ENCODE measurements at places on chromosomes 6 and 20.

DNA sequence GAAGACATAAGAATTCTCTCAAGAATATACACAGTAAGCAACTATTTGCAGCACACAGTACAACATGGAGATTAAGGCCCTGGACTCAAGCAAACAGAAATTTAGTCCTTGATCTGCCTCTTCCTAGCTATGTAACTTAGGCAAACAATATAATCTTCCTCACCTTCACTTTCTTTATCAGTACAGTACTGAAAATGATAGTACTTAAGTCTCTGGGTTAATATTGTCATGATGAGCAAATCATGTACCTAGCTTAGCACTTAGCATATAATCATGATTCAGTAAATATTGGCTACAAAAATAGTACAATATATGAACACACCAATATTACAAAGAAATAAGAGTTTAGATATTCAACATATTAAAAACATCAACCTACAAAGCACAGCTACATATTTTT is 320.5 kb downstream of the HACE1 start:
- no peak for DNase-seq

DNA sequence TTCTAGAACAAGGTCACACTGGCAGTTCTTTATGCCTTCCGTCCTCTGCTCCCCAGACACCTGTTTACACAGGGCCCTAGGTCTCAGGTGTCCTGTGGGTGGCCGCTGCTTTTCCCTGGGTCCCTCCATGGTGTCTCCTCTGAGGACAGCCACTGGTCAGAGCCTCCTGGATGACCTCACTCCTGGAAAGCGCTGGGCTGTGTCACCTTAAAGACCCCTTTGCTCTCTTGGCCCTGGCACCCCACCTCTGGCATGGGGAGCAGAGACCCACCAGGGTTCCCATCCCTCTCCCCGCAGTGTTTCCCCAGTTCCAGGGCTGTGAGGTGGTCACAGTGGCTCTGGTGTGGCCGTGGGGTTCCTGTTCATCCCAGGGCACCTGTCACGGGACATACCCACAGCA is 33.9 kb downstream of the NTSR1 start:
- DNase-seq, result no peak

GRCh38 chr6:116251568-116252384 is 2.1 kb downstream of the TSPYL4 start:
- DNase-seq, result no peak

DNA sequence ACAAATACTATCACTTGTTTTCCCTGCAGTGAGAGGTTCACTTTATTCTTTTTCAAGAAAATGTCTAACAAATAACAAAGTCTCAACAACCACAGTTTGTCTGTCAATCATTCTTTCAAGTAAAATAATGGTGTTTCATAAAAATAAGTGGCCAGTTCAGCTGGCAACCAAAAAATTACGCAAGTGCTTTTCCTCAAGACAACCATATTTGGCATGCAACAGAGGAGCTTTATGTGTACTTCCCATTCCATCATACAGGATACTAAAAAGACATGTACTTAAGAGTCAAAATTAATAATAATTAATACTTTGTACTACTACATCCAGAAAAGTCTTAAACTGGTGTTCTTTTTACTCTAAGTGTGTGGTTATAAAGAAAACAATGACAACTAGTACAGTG is 34.6 kb downstream of the ATG5 start:
- DNase-seq, result no peak

- no peak for DNase-seq
Measured at GRCh38 chr20:63963784-63964301, 5.9 kb downstream of the ZNF512B start.

- peak; percentile 15 for DNase-seq
Measured at GRCh38 chr6:147507162-147508041, 1.1 kb upstream of the SAMD5 start.

- DNase-seq, result no peak
Measured at GRCh38 chr20:48822178-48822577, 5.6 kb downstream of the PREX1 start.

DNA sequence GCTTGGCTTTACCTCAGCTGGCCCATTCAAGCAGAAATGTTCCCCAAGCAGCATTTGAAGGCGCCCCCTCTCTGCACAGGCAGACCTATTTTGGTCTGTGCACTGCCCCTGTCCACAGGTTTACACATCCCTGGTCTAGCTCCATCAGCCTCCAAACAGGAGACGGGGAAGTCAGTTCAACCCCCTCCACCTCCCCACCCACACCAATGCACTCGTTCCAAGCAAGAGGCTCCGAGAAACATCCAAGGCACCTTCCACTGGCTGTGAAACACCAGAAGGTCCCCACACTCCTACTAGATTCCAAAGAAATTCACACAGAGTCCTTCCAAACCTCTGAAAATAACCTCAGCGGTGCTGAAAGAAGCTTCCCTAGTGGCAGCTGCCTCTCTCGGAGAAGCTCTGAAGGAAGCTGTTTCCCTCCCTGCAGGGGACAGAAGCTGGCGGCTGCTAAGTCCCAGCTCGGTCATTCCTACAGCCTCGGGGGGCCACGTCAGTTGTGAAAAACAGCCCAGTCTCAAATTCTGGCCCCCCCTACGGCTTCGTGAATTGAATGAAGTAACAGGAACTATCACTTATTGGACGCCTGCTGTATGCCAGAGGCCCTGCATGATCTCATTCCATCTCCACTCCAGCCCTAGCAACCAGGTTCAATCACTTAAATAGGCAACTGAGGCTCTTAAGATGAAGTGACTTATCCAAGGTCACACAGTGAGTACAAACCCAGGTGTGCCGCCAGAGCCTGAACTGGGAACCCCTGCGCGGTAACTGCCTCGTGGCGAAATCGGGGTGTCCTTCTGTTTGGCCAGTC is 815 bp downstream of the SPATA2 start:
- no peak for DNase-seq

DNA sequence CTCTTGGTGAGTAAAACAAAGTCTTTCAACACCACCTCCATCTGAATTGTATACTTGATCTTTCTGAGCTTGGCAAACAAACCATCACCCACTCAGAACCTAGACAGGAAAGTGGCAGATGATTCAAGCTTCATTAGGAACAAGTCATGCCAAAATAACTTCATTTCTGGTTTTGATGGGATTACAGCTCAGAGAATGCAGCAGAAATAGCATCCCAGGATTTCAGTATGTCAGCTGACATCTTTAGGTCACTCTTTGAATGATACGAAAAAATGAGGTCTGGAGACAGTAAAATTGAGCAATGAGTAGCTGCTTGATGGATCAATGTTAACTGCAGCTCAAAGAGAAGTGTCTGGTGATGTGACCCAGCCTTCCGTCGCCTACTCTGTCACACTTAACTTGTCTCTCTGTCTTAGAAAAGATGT is 92.4 kb downstream of the GJA10 start:
- DNase-seq, result no peak

DNA sequence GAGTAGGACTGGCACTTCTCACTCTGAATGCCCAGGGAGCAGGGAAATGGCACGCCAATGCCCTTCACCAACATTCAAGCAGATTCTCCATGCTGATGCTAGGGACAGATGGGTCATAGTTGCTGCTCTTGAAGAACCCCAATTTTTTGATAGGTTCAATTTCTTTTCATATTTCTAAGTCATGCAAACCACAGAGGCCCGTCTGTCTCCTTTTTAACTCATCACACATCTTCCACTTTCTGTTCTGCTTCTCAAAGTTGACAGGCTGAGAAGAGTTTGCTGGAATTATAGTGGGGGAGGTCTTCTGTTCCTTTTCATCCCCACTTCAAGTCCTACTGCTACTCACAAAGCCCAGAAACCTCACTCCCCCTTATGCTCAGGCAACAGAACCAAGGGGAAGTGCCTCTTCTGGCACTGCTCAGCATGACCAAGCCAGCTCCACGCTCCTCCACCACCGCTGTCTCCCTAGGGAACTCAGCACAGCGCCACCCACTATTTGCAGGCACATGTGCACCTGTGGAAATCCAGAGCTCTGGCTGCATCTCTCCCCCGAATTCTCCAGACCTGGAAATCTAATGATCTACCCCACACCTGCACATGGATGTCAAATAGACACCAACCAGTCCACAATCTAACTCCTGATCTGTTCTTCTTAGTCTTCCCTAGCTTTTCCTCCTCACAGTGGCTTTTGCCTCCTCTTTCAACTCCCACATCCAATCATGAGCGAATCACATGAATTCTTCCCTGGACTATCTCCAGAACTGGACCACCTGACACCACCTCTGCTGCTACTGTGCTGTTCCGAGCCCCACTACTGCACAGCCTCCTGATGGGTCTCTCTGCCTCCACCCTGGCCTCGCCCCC is 10.7 kb downstream of the ZBTB24 start:
- no peak for DNase-seq

DNA sequence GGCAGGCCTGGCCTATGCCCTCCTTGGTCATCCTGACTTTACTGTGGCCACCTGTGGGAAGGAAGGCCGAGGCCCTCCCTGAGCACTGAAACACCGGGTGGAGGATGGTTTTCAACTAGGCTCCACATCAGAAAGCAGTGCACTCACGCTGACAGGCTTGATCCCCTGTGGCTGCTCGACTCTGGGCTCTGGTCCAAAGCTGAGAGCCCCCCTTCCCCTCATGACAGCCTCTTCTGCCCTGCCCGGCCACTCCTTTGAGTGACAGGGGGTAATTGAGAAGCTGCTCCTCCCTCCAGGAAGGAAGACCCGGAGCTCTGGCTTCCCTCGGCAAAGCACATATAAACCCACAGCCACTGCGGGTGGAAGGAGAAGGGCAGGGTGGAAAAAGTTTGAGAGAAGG is 43.6 kb downstream of the MUC22 start:
- DNase-seq, result no peak

DNA sequence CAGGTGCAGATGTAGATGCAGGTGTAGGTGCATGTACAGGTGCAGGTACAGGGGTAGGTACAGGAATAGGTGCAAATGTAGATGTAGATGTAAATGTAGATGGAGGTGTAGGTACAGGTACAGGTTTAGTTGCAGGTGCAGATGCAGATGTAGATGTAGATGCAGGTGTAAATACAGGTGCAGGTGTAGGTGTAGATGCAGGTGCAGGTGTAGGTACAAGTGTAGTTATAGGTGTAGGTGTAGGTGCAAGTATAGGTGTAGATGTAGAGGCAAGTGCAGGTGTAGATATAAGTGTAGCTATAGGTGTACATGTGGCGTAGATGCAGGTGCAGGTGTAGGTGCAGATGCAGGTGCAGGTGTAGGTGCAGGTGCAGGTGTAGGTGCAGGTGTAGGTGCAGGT is 34.2 kb upstream of the CDH4 start:
- DNase-seq, result no peak

All from uterus (tissue), 4 donors.